ENCODE measurements at places on chromosomes 7 and 10.

DNA sequence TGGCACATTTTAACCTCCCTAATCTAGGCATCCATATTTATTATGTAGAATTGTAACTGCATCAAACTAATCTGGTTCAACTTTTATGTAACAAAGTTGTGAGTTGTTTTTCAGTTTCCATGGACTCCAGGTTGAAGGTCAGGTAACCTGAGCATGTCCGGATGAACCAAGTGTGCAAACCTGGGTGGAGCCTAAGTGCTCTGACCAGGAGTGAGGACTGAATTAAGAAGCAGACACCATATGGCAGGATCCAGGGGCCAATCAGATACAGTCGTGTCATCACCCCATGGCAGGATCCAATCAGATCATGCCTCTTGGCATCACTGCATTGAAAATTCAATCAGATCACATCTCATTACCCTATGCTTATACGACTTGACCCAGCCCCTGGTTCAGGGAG is 41.2 kb upstream of the PHYHIPL start:
- DNase-seq: no peak

- no peak for DNase-seq
These were observed 1127.0 kb downstream of the DNAJB9 start for GRCh38 chr7:109696723-109697122.

DNA sequence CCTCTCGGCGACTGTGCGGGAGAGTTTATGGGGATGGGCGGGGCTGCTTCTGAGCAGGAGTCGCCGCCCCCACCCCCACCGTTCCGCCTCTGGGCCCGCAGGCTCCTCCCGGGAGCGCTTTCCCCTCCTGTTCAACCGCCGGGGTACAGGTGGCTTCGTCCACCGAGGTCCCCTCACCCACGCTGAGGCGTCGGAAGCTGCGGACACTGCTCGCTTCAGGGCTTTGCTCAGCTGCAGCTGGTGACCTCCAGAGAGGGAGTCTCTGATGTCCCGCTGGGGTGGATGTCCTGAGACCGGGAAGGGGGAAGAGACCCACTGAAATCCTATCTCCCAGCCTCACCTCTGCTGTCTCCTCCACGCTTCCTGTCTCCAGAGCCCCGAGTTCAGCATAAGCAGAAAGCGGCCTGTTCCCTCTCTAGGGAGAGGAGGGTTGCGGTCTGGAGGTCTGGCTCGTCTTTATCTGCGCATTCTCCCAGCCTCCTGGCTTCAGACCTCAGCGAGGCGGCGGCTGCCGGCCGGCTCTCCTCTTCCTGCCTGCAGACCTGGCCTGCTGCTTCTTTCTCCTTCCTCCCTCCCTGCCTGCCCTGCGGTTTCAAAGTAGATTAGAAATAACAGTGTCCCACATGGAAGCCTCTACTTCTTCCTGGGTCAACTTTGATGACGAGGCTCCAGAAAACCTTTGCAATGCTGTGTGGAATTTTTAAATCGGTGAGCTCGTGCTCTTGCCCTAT is 1.8 kb downstream of the CYP2E1 start:
- no peak for DNase-seq

DNA sequence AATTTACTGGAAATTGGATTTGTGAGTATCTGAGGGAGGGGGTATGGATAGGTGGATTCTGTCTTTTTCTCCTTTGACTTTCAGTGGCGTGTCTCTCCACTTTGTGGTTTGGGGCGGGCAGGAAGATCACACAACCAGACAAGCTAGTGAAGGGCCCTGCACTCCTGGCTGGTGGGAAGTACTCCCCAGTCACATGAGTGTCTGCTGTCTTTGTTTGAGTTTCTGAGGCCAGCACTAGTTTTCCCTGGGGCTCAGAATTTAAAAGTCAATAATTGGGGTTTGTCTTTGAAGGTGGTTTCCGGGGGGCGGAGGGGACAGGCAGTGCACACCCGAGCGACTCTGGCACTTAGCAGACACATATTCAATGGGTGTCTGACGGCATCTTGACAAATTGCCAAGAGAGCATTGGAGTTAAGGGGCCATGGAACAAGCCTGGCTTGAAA is 120.1 kb downstream of the WDFY4 start:
- no peak for DNase-seq

DNA sequence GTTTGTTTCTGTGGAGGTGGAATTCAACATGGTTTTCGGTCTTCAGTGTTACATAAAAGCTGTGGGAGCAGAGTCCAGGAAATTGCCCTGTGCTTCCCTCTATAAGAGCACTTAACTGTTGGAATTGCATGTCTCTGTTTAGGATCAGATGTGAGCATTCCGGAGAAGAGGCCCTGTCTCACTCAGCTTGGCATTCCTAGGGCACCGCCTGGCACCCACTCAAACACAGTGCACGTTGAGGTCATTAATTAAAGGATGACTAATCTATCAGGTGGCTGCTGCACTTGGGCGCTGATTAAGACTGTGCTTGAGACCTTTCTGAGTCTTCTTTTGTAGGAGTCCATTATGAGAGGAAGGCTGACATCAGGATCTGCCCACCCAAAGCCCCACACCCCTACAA is 82.8 kb upstream of the VIPR2 start:
- DNase-seq: no peak

DNA sequence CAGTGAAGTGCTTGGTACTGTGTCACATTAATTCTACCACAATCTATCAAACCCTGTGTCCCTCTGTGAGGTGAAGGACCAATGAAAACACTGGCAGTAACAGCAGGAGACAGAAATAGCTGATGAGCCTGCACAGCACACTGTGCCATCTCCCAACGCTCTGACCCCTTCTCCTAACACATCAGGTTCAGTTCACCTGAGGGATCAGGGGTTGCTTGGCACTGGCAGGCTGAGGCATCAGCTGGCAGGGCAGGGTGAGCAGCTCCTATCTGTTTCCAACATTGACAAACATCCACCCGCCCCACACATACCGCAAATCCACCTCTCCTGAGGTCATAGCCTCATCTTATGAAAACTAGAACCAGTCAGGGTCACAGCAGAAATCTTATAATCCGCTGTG is 120.9 kb downstream of the ICA1 start:
- no peak for DNase-seq

- DNase-seq: no peak
These were observed 60.2 kb upstream of the COMTD1 start for GRCh38 chr10:75295868-75296441.

DNA sequence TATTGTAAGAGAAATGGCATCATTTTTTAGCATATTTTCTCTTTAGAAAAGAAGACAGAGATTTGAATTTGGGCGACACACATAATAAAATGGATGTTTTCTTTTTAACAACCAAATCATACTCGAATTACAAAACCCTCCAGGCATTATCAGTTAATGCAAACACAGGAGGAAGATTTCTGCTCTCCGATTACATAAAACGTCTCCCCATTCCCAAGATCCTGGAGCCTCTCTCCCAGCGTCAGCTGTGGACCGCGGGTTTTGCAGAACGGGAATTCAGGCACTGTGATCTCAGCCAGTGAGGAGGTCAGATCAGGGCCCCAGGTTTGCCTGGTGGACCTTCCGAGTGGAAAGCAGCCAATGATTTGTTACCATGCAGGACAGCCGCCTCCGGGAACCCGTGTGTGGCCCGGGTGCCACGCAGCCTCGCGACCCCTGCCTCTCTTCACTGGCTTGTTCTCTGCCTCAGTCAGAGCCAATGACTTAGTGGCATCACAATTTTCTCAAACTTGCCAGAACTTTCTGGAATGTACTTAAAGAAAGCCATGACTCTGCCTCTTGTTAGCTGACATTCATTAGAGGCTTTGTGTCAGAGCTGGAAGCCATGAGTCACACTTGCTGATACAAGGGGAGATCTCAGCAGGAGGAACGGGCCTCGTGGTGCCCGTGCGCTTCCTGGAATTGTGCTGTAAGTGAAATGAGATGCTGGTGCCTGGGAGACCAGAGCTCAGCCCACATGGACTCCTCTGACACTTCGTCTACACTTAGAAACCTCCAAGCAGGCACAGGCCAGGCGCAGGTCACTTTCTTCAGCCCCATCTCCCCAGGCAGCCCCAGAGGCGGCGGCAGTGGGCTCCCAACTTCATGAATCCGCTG is 246.1 kb downstream of the KLF6 start:
- DNase-seq: no peak

GRCh38 chr10:21379143-21379542 is 146.3 kb downstream of the SKIDA1 start:
- DNase-seq: no peak

GRCh38 chr7:87213811-87214210 is 5.7 kb downstream of the TMEM243 start:
- DNase-seq: no peak

Data from activated CD4-positive, alpha-beta T cell treated with anti-CD3 and anti-CD28 coated beads, Interleukin-2, Interleukin-4, amounts not matched to agents 100 ng/mL and 50 ng/mL, durations not matched to agents 16 hours and 8 hours (primary cell).